ENCODE measurements at places on chromosomes 6 and 20. TPM values are rescaled to one million over a fixed set of nuclear protein-coding genes. Genes with fewer than 3 reads are reported as not detected.

GRCh38 chr20:31972471-31973021, 4.6 kb downstream of the XKR7 start:
- no peak for DNase-seq

DNA sequence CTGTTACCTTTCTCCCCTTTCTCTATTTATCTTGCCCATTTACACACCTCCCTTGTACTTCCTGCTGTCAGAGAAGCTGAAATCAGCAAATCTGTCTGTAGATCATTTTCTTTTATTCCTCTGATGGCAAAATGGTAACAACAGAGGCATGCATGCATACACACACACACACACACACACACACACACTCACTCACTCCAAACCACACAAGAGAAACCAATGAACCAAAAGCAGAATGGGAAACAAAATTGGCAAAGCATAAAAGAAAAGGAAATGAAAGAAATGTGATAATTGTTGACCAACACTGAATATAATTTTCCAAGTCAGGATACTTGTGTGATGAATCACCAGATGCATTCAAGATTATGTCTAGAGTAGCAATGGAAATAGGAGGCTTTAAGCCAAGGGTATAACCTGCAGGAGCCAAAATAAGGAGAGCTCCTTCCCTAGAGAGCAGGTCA, 172.4 kb downstream of the PLCB4 start:
- DNase-seq, result no peak

DNA sequence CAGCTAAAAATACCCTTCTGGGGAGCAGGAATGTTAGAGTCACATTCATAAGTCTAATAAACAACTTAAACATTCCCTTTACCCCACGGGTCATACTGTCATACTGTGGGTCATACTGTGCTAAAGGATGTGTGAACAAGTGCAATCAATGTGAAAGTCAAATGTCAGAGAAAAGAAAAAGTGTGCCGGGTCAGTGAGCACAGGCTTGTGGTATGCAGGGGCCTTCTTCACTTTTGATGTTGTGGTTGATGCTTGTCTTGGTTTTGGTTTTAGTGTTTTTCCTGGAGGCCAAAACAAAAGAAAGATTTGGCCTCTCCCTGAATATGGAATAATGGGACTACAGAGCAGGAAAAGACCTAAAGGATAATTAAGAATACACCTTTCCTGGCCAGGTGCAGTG, 267.9 kb upstream of the PLN start:
- DNase-seq, result no peak

DNA sequence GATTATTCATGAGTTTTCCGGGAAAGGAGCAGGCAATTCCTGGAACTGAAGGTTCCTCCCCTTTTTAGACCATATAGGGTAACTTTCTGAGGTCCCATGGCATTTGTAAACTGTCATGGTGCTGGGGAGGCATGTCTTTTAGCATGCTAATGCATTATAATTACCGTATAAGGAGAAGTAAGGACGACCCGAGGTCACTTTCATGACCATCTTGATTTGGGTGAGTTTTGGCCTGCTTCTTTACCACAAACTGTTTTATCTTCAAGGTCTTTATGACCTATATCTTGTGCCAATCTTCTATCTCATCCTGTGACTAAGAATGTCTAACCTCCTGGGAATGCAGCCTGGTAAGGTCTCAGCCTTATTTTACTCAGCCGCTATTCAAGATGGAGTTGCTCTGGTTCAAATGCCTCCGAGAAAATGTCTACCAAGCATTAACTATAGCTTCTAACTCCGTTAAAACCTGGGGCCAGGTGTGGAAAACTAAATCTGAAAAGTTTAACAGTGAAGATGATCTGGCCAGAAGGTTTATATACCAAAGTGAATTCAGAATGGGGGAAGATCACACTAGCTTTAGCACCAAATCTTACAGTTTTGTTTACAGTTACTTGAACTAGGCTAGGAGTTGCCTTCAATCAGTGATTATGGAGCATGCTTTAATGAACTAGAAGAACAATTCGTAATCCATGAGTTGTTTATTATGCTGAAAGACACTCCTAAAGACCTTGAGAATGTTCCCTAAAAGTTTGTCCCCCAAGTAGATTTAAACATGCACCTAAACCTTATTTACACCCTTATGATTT, 80.0 kb upstream of the TOP1 start:
- DNase-seq, result no peak

GRCh38 chr6:90233994-90234393, 62.6 kb downstream of the BACH2 start:
- DNase-seq, result peak; percentile 60

DNA sequence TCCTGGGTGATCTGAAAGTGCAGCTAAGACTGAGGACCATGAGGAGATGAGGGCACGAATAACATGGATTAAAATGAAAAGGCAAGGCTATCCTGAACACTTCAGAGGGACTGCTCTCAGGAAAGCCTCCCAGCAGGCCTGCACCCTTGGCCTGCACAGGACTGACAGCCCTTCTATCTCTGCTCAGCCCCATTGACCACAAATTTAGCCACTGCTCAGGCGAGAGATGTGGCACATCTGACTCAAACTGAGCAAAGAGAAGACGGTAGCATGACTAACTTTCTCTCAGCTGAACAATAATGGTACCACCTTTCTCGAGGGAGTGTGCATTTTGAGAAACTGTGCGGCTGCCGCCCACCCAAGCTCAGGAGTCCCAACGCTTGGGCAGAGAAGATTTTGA, 257.5 kb downstream of the ADGB start:
- no peak for DNase-seq

DNA sequence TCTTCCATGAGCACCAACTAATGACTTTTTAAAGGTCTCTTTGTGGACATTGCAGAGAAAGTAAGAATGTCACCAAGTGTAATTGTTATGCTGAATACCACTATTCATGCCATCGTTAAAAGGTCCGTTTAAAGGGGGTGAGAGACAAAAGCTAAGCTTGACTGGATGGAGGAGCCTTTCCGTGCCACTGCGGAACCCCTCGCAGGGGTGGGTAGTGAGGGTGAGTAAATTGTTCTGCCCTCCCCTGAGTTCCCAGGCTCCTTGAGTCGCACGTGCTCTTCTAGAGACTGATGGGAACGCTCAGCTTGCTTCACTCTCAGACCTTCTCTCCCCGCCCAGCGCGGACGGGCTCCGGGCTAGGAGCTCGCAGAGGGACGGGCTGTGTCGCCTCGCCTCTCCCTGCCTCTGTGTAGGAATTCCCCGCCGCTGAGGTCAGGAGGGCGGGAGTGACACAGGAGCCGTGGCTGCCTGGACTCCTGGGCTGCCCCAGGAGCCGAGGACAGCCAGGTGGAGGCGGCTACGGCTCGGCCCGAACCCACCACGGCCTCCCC, 314.8 kb upstream of the QKI start:
- DNase-seq, result no peak

DNA sequence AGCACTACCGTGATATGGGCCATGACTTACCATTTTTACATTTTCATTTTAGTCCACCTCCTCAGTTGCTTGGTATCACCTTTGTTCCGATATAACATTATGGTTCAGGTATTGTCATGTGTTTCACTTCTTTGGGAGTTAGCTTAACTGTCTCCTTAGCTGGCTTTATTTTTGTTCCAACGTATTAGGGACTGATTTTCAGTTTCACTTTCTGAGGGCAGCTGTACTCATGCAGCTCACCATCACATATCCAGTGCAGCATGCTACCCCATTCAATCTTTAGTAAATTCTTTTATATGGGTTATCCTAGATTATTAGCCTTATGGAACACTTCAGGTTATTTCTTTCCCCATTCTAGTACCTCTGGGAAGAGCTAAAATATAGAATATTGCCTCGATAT, 362.2 kb upstream of the IRAK1BP1 start:
- no peak for DNase-seq

GRCh38 chr6:118511930-118512715, 36.0 kb upstream of the PLN start:
- no peak for DNase-seq

- no peak for DNase-seq
Measured at GRCh38 chr20:53497246-53497645, 96.4 kb downstream of the ZNF217 start.

DNA sequence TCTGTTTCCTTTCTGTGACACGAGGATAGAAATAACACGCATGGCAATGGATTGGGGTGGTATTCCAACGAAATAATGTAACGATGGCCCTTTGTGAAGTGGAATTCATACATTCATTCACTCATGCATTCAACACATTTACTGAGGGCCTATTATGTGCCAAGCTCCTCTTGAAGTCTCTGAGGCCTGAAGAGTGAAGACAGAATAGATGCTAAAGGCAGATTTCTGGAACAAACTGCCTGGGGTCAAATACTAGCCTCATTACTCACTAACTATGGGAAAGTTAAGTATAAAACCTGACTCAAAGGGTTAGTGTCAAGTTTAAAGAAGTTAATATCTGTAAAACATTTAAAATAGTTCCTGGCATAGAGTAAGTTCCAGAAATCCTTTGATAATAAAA, 279.6 kb upstream of the SULF2 start:
- DNase-seq, result no peak

DNA sequence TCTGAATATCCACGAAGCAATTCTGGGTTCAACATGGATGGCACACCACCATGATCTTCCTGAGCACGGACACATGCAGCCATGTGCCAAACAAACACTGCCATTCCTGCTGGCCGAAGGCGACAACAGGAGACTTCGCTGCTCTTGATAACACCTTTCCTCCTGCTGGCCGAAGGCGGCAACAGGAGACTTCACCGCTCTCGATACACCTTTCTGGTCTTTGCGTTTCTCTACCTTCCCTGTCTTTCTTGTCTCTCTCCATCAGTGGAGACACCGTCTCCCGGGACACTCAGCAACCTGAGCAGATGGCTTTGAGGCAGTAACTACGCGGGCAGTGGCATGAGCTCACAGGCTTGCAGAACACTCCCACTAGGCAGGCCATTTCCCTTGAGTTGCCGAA, 54.9 kb upstream of the MPC1 start:
- peak; percentile 52 for DNase-seq

DNA sequence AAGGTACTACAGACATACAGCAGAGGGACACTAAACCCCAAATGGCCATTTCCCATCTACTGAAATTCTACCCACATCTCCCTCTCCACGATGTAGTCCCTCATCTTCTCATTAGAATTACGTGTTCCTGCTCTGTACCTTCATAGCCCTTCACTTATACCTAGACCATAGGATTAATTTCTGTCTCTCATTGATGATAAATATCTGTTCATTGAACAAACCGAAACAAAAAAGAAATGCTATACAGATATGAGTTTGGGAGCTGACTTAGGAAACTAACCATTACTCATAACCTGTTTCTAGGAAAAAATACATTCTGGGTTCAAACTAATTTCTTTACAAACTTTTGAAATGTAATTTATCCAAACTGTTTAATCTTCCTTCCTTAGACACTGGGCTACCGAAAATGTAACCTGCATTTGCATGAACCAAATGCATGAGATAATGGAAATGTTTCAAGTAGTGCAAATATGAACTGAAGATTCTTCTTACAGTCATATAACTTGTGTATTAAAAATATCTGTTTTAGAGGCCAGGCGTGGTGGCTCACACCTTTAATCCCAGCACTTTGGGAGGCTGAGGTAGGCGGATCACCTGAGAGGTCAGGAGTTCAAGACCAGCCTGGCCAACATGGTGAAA, 85.3 kb downstream of the GJA10 start:
- DNase-seq, result no peak

DNA sequence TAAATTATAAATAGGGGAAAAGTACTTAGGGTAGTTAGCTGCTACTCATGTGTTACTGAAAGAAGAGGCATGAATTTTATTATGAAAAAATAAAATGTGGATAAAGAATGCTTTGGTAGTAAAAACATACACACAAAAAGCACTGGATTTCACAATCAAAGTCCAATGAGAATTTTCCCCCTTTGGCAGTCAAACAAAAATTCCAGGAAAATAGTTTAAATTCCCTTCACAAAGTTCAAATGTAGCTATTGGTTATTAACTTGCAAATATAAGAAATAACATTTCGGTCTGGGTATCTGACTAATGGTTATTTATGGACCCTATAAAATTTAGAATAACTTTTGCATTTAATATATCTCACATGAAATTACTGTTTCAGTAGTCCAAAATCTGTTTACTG, 210.4 kb downstream of the FOXC1 start:
- DNase-seq, result no peak

DNA sequence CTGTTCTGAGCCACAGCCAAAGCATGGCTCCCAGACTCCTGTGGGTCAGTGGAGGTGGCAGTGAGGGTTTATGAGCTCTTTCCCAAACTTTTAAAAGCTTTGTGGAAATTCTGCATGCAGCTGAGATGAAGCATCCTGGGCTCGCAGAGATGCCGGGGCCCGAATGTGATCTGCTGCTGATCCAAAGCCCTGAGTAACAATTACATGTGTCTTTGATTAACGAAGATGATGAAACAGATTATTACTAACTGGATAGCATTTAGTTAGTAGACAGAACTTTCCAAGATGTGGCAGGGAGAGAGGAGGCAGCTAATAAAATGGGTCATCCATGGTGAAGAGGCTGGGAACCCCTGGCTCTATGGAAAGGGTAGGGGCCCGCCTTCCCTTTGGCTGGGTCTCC, 43.9 kb upstream of the MDFI start:
- no peak for DNase-seq

Gene SLC13A3
- 1.4 TPM for total RNA-seq

Gene BMP2
- 42.8 TPM for total RNA-seq

Gene COL9A3
- 11.7 TPM for total RNA-seq

Gene TPBG
- total RNA-seq, result 22.3 TPM

Gene PTCHD4
- not detected for total RNA-seq

Gene PKIB
- total RNA-seq, result 4.3 TPM

Gene PRL
- total RNA-seq, result not detected

Gene TSPO2
- total RNA-seq, result not detected

Measured in lower leg skin (tissue), 4 donors.